ENCODE measurements at places on chromosomes 5 and 9.

DNA sequence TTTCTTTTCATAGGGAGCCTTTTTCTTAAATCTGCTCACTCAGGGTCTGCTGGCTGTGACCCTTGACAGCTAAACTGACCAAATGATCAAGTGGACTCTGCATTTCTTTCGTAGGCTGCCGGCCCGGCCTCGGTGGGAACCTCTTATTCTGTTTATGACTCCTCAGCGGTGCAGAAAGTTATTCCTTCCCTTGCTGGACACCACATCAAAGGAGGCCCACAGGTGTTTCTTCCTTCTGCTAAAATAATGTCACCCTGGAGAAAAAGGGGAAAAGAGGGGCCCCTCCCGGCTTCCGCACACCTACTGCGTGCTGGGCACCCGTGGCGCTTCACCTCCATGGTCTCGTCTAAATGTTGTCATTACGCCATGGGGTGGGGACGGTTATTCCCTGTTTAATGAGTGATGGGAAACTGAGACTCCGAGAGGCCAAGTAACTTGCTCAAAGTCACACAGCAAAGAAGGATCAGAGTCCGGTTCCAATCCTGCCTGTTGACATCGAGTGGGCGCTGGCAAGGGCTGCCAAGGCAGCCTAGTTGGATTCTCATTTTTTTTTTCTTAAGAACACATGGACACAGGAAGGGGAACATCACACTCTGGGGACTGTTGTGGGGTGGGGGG lies 72.3 kb downstream of the CFAP77 start:
- DNase-seq, result no peak

DNA sequence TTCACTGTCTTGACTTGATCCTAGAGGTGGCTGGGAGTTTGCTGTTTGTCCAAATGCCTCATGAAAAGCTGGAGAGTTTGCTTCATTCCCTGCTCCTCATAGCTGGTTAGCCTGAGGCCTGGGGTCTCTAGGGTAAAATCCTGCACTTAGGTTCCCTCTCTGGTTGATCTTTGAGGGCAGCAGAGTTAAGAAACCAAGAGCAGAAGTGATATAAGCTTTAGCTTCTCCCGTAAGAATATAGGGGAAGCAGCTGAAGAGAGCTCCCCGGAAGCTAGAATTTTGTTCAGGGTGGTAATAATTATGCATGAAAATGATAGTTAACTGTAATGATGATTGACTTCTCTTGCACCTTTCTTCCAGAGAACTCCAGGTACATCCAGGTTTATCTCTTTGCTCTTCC lies 1.4 kb downstream of the FAM53C start:
- DNase-seq, result no peak

- no peak for DNase-seq
Measured at GRCh38 chr9:128214571-128215490, 11.7 kb downstream of the DNM1 start.

GRCh38 chr9:99362321-99362720 lies 140.2 kb downstream of the SEC61B start:
- DNase-seq, result no peak

DNA sequence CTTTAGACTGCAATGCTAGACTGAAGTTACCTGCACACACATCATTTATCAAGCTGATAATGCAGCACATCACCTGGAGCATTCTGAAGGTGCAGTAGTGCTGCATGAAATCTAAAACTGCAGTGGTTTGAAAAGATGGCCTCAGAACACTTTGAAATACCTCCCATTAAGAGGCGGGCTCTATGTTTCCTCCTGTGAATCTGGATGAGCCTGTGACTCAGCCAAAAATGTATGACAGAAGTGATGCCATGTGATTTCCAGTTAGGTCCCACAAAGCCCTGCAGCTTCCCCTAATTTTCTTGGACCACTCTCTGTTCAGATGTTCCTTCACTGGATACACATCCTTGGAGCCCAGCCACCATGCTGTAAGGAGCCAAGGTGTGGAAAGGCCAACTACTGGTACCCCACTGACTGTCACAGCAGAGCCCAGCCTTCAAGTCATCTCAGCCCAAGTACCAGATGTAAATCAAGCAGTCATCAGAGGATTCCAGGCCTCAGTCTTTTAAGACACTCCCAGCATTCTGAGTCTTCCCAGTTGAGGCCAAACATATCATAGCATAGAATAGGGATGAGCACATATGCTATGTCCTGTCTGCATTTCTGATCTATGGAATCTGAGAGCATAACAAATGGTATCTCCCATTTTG lies 27.2 kb upstream of the DEPDC1B start:
- no peak for DNase-seq

DNA sequence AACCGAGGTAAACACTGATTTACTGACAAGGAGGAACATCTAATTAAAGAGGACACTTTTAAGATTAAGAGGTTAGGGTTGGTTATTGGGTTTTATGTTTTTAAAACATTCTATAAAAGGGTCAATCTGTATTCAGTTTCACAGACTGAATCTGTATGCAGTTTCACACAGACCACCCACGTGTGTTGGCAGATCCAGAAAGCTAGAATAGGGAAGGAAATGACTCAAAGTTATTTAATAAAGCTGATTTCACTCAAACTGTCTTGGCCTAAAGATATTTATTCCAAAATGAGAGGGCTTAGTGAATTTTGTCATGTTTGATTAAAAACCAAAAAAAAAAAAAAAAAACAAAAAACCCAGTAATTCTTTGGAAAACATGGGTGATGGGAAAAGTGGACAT lies 140.2 kb downstream of the SLC24A2 start:
- DNase-seq, result no peak

DNA sequence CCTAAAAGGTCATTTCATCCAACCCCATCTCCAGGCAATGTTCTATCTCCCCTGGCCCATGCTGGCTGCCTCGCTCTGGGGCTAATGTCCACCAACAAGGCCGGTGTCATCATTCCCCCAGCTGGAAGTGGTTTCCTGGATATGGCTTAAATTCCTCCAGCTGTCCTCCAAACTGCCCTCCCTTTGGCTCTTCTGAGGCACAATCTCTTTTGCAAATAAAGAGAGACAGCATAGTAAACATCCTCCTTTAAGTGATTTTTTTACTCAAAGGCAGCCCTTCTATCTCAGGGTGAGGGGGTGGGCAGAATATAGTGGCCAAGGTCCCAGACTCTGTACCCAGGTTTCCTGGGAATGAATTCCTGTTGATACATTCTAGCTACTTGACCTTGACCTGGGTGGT lies 117.4 kb upstream of the PANK3 start:
- no peak for DNase-seq

- DNase-seq, result no peak
Measured at GRCh38 chr9:125758986-125759763, 12.0 kb downstream of the PBX3 start.

DNA sequence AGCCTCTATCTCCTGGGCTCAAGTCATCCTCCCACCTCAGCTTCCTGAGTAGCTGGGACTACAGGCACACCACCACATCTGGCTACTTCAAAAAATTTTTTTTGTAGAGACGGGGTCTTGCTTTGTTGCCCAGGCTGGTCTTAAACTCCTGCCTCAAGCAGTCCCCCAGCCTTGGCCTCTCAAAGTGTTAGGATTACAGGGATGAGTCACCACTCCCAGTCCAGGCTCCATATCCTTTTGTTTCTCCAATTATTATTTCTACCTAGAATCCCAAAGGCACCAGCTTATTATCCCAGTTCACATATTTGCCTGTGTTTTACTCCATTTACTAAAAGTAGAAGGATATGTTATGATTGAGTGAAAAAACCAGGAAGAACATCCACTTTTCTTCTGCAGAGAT lies 84.9 kb downstream of the TEK start:
- DNase-seq, result no peak

DNA sequence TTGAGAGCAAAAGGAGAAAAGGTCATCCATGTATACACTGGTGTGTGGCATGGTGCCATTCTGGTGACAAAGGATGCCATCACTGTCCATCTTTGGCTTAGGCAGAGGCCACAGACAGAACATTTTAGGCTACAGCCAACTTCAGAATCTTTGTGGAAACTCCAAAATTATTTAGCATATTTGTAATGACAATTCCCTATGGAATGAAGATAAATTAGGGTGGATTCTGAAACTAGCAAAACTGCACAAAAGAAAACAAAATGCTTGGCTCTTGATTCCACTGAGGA lies 92.5 kb downstream of the FBXW11 start:
- DNase-seq, result no peak

DNA sequence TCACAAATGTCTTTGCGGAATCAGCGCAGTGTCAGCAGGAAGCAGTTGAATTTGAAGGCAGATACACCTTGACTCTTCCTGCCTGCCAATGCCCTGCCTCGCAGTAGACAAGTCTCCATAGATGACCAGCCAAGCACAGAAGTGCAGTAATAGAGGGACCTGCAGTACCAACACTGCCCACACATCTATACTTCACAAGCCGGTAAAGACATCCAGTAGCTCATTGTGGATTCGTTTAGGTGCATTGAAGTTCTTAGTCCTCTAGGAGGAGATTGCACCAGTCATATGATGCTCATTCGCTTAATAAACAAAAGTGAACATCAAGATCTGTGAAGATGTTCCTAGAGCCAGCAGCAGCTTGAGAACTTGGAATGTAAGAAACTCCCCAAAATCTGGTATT lies 7.1 kb upstream of the IFNA2 start:
- no peak for DNase-seq

DNA sequence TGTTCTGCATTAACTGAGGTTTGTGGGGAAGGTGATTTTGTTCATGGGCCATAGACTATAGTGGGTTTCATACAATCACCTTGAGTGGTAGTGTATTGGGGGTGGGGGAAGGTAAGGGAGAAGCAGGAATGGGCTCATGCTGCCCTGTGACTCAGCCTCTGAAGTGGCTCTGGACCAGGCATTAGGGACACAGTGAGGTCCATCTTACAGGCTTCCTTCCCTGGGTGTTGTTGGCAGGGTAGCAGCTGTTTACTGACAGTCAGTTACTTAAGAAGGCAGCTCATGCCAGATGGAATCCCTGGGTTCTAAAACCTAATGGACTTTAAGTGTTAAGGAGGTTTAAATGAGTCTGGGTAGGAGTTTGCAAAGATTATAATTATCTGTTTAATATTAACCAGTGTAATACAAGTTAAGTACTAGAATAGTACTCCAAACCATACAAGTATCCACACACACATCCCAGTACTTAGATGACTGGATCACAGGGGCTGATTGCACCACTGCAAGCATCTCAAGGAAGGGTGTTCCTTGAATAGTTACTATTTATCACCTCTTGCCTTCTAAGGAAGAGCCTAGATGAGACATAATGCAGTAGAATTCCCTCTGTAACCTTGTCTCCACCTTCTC lies 59.3 kb downstream of the CAST start:
- no peak for DNase-seq

- DNase-seq, result no peak
Measured at GRCh38 chr5:88829054-88829453, 53.9 kb downstream of the MEF2C start.

GRCh38 chr9:90948156-90948555 lies 146.5 kb downstream of the SYK start:
- no peak for DNase-seq

DNA sequence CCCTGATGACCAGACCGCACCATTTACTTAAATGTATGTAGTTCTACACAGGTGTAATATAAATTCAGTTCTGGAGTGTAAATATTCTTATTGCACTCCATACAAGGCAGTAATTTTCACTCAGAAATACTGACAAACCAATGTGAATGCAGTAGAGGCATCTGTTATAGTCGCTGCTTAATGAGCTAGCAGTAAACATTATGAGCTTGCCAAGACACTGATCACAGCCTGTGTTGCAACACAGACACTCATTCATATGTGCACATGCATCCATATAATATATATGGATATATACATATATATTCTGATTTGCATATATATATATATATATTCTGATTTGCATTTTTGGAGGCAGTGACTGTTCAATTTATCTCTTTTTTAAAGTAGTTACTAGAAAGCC lies 435.1 kb upstream of the ST8SIA4 start:
- no peak for DNase-seq

DNA sequence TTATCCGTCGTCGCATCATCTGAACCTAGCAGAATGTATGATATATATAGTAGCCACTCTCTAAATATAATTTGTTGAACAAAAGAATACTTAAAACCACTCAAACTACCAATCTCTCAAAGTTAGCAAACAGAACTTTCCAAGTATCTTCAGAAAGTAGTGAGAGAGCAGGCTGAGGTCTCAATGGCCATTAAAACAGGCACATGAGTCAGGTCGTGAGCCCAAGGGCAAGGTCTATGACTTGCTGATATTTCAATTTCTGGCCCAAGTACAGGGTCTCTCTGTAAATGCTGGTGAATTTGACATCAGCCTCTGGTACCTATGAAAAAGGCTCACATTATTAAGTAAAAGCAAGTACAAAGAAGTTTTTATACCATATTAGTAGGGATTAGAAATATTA lies 95.1 kb downstream of the GPR21 start:
- no peak for DNase-seq

DNA sequence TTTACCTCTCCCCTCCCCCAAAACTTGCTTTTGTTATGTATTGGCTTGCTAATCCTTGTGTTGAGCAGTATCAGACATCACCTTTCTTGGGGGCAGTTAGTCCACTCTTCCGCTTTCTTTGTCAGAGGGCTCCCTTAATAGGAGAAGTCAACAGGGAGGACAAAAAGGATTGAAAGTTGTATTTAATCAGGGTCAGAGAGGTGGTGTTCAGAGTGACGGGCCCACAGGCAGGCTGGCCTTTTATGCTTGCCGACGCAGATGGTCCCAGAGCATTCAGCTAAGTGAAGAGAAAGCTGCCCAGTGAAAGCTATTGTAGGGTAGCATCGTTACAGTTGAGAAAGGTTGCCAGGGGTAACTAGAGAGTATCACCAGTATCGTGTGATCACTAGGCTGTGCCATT lies 131.1 kb downstream of the ZCCHC7 start:
- no peak for DNase-seq

- DNase-seq, result no peak
Measured at GRCh38 chr5:113202287-113202686, 225.7 kb downstream of the DCP2 start.

GRCh38 chr5:162593881-162594280 lies 526.3 kb downstream of the GABRG2 start:
- no peak for DNase-seq

DNA sequence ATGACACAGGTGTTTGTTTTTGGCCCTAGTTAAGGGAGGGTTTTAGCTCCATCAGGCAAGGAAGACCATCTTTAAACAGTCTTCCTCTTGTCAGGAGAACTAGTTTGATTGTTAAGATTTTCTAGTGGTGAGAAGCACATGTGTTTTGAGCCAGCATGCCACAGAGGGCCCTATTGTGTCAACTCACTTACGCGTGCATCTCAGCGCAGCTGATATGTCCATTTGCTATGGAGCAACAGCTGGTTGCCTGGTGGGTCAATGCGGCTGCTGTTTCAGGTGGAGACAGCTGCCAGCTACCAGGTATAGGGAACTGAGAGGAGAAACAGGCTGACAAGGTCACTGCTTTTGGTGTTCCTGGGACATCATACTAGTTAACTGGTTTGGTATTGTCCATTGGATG lies 100.5 kb upstream of the PRRC1 start:
- DNase-seq, result no peak

- no peak for DNase-seq
Measured at GRCh38 chr9:91047529-91047928, 245.9 kb downstream of the SYK start.

GRCh38 chr9:133994353-133995011 lies 2.4 kb upstream of the VAV2 start:
- DNase-seq, result peak; percentile 75
